ENCODE measurements at places on chromosomes 1 and 21. TPM values are rescaled to one million over a fixed set of nuclear protein-coding genes. Genes with fewer than 3 reads are reported as not detected.

Gene EPHA2
- total RNA-seq: 79.4 TPM

Gene ALX3
- 9.2 TPM for total RNA-seq

Gene SYT2
- not detected for total RNA-seq

Gene IFNLR1
- not detected for total RNA-seq

Gene ZNF683
- total RNA-seq: not detected

- no peak for DNase-seq
Measured at GRCh38 chr1:219113261-219113660, 60.4 kb upstream of the LYPLAL1 start.

DNA sequence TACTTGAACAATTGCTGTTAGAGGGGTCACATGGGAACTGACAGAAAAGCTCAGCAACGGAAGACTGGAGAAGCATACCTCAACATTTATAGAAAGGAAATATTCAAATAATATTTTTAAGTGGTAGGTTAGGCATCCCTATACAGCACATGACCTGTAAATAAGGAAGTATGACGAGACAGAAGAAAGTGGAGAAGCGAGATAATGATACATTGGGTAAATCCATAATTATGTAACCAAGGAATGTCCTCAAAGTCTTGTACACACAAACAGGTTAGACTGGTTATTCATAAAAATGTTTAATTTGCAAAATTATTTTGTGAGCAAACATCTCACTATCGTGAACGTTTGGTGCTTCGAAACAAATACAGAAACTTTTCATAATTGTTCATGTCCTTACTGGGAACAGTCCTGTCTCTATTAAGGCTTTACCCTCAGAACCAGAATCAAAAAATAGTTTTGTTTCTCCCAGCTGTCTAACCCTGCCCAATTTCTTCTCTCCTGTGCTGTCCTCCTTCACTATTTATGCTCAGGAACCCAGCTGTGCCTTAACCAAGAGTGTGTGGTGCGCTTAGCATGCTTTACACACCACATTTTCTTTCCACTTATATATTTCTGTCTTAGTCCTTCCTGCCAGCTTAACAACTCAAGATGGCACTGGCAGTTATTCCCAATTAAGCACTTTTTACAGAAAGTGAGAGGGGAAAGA, 10.2 kb downstream of the KMO start:
- DNase-seq: no peak

- DNase-seq: no peak
Measured at GRCh38 chr1:230892018-230892491, 23.7 kb upstream of the C1orf198 start.

- DNase-seq: no peak
Measured at GRCh38 chr1:66840929-66841328, 39.9 kb upstream of the INSL5 start.

DNA sequence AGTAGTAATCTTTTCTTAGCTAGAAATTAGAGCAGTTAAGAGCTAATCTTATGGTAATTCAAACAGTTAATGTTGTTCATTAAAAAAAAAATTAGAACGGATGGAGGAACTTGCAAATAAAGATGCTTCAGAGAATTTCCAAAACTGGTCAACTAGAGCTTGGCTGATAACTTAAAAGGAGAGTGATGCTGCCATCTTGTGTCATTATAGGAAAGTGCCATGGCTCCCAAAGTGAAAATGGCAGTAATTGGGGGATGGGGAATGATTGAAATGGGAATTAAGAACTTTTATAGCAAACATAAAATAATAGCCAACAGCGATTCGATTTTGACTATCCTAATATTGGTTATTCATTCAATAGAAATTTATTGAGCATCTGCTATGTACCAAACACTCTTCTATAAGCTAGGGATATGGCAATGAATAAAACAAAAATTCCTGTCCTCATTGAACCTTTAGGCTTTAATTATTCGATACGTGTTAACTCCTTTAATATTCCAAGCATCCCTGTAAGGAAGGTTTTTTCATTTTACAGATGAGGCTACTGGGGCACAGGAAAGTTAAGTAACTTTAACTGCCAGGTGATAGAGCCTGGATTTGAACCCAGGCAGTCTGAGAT, 5.7 kb upstream of the PLPP3 start:
- peak; percentile 52 for DNase-seq

- DNase-seq: no peak
Measured at GRCh38 chr1:203048086-203048485, 21.8 kb downstream of the PPFIA4 start.

DNA sequence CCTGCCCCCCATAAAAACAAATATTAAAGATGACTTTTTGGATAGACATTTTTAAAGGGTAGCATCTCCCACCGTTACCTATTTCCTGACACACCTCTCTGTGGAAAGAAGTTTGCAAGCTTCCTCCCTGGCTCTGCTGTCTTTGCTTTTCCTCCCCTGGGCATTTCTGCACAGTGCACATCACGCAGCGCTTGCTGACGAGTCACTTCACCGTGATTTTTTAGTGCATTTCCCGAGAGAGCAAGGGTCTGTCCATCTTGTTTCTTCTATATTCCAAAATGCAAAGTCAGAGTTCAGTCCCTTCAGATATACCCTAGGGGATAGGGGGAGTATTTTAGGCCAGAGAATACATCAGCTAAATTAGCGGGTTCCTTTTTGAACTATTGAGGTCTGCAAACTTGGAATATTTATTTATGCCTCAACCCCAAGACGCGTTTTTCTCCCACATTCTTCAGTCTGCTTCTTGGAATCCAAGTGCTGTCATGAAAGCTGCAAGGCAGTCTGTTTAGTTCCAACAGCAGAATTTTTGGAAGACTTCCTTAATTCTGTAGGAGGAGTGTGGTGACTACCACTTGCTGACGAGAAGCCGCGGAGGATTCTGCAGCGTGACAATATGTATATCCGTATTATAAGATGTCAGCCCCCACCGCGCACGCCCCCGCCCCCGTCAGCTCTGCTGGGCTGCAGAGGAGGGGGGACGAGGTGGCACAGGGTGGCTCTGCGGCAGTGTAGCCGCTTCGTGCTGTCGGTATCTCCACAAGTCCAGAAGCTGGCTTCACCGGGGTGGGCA, 22.4 kb downstream of the SMYD2 start:
- DNase-seq: no peak

- no peak for DNase-seq
Measured at GRCh38 chr1:1920608-1921458, 1.8 kb upstream of the TMEM52 start.

DNA sequence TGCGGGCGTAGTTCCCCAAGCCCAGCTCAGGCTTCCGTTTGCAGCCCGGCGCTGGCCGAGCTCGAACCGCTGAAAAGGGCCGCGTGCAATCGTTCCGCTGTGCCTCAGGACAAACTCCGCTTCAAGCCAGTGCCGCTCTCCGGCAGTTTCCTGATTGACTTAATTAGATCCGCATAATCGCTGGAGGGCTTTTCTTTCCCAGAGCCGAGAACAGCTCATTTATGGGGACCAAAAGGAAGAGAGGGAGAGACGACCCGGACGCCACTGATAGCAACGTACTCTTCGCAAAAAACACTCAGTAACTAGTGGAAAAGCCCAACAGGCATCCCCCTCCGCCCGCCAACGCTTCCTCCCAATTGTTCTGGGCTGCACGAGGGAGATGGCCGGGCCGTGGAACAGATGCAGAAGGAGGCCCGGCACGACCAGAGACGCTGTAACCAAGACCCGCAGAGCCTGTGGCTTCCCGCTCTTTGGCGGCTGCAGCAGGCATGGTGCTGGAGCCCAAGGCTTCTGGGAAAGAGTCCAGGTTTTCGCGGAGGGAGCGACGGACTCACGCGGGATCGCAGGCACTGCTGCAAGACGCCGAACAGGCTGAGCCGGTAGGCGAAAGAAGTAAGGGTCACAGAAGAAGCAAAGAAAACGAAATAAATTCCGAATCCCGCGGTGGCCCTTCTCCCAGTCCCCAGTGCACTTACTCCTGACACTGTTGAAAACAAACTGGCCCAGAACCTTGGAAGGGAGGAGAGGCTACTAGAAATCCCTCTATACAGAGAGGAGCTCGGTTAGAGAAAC, 3.6 kb upstream of the FOXD2 start:
- no peak for DNase-seq
